Retina (tissue), 1 donor: ENCODE measurements at places on chromosomes 5 and 9.

- DNase-seq, result no peak
Observed at GRCh38 chr5:14064841-14065240, 78.3 kb upstream of the TRIO start.

DNA sequence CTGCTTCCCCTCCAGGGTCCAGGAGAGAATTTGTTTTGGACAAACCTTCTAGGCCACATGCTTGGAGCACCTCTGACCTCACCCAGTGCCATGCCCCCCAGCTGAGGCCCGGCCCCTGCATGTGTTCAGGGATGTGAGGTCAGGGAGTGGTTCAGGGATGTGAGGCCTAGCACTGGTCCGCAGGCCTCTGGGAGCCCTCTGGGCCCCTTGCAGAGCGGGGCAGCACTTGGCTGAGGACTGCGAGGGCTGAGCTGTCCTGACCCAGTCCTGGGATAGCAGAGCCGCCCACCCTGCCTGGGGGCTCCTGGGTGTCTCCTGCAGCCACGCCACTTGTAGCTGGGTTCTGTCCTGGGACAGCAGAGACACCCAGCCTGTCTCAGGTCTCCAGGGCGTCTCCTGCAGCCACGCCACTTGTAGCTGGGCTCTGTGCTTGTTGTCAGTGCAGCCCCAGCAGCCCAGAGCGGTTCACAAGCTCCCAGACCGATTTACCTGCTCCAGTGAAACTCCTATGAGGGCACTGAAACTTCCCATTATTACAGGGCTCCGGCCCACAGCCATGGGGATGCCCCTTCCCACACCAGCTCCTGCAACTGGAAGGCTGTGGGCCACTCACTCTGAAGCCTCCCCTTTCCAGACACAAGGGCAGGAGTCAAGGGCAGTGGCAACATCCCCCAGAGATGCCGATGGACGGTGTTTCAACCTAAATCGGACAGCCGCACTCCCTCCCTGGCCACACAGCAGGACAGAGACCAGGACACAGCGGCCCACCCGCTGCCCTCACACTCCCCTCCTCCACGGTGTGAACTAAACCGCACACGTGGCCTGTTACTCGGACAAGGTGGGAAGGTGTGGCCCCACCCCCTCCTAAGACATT, 5.4 kb upstream of the CEP72 start:
- no peak for DNase-seq

DNA sequence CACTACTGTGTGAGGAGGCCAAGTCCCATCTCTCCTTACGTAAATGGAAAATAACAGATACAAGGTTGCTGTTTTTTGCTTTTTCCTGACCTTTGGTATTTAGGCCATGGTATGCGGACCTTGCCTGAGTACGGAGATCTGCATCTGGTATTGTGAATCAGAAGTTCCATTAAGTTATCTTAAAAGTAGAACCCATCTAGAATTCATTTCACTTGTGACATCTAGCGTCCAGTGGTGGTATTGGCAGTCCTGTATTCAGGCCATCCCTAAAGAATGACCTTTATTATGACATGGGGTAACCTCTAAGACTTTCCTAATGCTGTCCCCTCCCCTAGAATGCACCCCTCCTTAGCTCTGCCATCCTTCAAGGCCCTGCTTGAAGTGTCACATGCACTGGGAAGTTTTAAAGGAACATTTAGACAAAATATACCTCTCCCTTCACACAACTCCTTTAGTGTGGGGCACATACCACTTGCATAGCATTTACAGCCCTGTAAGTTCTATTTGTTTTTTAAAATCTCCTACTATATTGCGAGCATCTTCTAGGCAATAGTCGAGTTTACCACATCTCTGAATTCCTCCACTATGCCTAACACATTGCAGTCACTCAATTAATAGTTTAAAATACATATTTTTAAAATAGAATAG, 1.9 kb upstream of the SPDL1 start:
- peak; percentile 43 for DNase-seq

GRCh38 chr5:125477586-125477975, 731.1 kb upstream of the ZNF608 start:
- no peak for DNase-seq

DNA sequence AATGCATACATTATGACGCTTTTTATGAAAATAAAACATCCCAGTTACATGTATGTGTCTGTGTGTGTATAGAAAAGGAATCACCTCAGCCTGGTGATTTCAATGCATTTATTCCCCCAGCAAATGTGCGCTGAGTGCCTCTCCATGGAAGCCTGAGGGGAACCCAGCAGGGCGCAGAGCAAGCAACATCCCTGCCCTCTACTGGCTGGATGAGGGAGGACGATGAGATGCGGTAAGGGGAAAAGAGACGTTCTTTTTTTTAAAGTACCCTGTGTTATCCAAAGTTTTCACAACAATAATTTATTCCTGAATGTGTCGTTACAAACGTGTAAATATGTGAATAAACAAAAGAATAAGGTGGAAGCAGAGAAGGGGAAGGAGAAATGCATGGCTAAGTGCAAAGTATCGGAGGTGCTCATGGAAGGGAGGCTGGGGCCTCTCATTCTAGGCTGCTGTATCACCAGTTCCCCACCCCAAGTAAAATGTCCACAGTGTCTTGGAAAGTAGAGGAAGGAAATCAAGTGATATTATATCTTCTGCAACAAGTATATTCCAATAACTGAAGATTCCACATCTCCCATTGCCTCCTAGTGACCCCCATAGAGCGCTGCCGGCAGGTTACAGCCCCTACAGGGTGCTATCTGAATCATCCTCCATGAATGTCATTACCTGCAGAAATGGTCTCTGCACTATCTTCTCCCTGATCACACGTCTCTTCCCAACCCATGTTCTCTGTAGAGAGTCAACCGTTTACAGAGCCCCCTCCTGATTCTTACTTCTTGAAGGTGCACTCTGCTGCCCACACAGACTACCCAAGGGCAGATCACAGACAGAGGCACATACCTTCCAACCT, 13.0 kb upstream of the ABLIM3 start:
- peak; percentile 26 for DNase-seq

GRCh38 chr5:33850100-33850594, 41.6 kb downstream of the ADAMTS12 start:
- DNase-seq, result no peak

DNA sequence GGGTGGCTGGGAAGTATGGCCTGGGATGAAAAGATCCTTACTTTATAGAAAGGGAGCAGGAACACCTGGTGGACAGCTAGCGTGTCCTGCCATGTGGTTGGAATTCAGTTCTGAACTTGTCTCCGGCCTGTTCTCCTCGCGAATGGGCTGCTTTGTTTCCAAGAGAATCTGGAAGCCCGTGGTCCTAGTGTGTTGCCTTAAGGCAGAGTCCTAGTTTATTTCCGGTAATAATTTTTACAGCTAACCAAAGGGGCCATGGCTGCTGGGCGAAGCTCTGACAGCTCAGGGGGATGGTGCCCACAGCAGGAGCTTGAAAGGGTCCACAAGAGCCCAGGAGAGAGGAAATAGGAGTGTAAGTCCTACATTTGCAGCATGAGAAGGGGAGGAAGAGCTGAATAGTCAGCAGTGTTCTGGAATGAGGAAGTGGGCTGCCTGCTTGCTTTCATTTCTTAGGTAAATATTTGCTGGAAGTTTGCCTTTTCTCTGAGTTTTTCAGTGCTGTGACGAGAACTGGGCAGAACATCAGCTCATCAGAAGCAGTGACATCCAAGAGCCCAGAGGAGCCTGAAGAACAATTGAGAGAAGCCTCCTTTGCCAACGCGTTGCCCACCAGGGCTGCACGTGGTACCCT, 13.1 kb upstream of the IGFBPL1 start:
- DNase-seq, result no peak

DNA sequence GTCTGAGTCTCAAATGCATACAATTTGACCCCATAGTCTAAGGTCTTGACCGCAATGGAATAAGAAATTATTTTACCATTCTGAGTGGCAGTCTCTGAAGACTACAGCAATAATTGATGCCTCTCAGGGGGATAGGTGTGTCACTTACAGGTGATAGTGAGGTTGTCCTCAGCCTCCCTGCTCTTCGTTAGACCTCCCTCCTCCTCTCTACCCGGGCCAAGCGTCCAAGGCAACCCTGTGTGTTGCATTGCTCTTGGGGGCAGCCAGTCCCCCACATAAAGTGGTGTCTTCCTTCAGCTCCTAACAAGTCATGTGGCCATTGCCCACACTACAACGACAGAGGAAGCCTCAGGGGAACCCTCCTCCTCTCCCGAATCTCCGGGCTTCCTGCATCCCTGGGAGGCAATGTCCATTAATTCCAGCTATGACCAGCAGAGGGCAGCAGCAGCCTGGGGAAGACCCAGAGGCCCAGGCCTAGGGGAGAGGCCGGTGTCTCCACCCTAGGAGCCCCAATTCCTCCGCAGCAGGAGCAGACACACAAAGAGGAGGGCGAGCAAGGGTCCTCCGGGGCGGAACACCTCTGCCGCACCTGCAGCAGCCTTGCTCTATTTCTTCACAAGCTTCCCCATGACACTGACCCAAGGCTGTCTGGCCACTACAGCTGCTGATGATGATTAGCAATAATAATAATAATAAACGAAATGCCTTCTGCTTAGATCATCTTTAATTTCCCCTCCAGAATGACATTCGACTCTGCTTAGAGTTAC, 134.8 kb downstream of the KCNIP1 start:
- peak; percentile 86 for DNase-seq
